Naive B cell (primary cell): ENCODE measurements at places on chromosomes 4 and X.

- H3K27ac ChIP-seq, result no peak overlapping the region
- no peak for DNase-seq
- H3K4me3 ChIP-seq, result no peak overlapping the region
- no peaks in the 10 kb centered on the region for H3K36me3 ChIP-seq
- H3K27me3 ChIP-seq, result no peaks in the 10 kb centered on the region
These were observed 40.9 kb downstream of the IL1RAPL1 start for GRCh38 chrX:28628120-28628519.

DNA sequence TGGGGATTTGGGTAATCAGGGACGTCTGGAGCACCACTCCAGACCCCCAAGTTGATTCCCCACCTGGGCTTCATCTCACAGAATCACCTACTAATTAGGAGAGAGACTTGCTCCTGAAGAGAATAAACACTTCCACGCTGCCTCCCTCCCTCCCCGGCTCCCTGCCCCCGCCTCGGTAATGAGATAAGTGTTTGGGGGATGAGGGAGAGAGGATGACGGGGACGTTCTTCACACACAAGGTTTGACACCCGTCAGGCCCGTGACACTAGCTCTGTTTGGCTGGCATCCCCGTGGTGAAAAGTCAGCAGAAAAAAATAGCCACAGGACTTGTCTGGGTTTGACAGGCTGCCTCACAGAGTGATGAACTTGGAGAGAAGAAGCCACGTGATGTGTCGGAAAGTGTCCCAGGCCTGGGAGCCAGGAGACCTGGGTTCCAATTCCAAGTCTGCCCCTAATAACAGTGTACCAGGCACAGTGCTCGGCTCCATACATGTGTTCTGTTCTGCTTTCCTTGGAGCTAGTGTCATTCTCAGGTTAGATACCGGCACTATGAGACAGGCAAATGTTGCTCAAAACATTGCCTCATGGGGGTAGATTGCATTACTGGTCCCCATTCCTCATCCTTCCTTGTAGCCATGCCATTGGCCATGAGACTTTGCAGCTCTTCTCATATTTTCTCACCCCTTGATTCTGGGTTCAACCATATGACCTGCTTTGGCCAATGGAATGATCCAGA lies 578.0 kb downstream of the BCOR start:
- no peak overlapping the region for H3K27ac ChIP-seq
- no peak for DNase-seq
- no peaks in the 10 kb centered on the region for H3K4me1 ChIP-seq
- H3K27me3 ChIP-seq, result peaks cover 6% of the 10 kb centered on the region
- H3K36me3 ChIP-seq, result no peaks in the 10 kb centered on the region

DNA sequence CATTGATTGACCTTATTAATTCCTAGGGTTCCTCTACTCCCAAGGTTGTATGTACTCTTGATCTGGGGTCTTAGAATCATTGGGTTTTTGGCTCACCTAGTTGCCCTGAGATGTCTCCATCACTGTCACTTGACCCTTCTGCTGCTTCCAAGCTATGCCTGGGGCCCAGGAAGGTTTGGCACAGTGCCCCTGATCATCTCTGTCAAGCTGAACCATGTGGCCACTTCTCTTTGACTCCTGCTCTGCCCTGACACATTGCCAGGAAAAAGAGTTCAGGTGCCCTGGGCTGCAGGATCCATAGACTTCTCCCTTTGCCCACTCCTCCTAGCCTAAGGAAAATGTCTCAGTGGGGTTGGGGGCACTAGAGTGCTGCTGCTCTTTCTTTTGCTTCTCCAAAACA lies 3.9 kb upstream of the CHST7 start:
- no peak overlapping the region for H3K27ac ChIP-seq
- H3K36me3 ChIP-seq, result no peaks in the 10 kb centered on the region
- H3K4me3 ChIP-seq, result no peak overlapping the region
- DNase-seq, result no peak
- H3K4me1 ChIP-seq, result peaks cover 16% of the 10 kb centered on the region

- H3K4me3 ChIP-seq, result peak overlapping the region; percentile 65
- peak overlapping the region; percentile 41 for H3K27ac ChIP-seq
- H3K36me3 ChIP-seq, result no peaks in the 10 kb centered on the region
- peaks cover 5% of the 10 kb centered on the region for H3K27me3 ChIP-seq
- no peak for DNase-seq
These were observed 807 bp downstream of the PGRMC1 start for GRCh38 chrX:119236623-119237561.

GRCh38 chr4:20313237-20314030 lies 61.7 kb downstream of the SLIT2 start:
- H3K4me3 ChIP-seq, result no peak overlapping the region
- H3K27me3 ChIP-seq, result no peaks in the 10 kb centered on the region
- no peaks in the 10 kb centered on the region for H3K4me1 ChIP-seq
- peak overlapping the region; percentile 69 for H3K27ac ChIP-seq
- no peak for DNase-seq

GRCh38 chr4:3512279-3512678 lies 19.9 kb downstream of the LRPAP1 start:
- no peaks in the 10 kb centered on the region for H3K27me3 ChIP-seq
- peak overlapping the region; percentile 57 for H3K27ac ChIP-seq
- peaks cover 2% of the 10 kb centered on the region for H3K4me1 ChIP-seq
- no peak overlapping the region for H3K4me3 ChIP-seq

DNA sequence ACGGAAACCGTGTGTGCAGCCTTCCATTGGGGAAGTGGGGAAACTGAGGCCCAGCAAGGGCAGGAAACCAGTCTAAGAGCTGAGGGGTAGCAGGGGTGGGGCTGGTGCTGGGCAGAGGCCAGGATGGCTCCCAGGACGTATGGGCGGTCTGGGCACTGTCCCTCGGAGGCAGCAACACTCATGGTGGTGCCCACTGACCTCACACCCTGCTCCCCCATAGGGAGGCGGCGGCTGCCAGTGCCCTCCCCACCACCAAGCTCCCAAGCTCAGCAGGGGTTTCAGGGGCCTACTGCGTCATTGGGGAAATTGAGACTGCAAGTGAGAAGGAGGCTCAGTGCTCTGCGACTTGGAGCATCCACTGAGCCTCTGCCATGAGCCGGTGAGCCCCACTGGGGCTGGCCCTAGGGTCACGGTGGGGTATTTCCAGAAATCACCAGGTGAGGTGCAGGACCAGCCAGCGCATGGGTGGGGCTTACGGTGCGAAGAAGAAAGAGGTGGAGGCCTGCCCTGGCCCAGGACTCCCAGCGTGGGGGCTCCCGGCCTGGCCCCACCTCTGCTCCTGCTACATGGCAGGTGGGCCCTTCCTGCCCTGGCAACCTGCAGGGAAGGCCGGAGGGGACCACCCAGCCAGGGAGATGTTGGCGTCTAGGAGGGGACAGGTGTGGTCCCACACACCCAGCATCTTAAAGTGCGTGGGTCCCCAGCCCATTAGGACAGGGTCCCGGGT lies 915 bp downstream of the MSANTD1 start:
- no peaks in the 10 kb centered on the region for H3K27me3 ChIP-seq
- no peak overlapping the region for H3K27ac ChIP-seq
- no peak overlapping the region for H3K4me3 ChIP-seq
- no peaks in the 10 kb centered on the region for H3K4me1 ChIP-seq
- H3K36me3 ChIP-seq, result no peaks in the 10 kb centered on the region

- no peak for DNase-seq
- no peaks in the 10 kb centered on the region for H3K4me1 ChIP-seq
- no peaks in the 10 kb centered on the region for H3K36me3 ChIP-seq
- H3K27ac ChIP-seq, result no peak overlapping the region
- H3K27me3 ChIP-seq, result no peaks in the 10 kb centered on the region
These were observed 12.8 kb downstream of the SLC6A14 start for GRCh38 chrX:116449156-116449555.

DNA sequence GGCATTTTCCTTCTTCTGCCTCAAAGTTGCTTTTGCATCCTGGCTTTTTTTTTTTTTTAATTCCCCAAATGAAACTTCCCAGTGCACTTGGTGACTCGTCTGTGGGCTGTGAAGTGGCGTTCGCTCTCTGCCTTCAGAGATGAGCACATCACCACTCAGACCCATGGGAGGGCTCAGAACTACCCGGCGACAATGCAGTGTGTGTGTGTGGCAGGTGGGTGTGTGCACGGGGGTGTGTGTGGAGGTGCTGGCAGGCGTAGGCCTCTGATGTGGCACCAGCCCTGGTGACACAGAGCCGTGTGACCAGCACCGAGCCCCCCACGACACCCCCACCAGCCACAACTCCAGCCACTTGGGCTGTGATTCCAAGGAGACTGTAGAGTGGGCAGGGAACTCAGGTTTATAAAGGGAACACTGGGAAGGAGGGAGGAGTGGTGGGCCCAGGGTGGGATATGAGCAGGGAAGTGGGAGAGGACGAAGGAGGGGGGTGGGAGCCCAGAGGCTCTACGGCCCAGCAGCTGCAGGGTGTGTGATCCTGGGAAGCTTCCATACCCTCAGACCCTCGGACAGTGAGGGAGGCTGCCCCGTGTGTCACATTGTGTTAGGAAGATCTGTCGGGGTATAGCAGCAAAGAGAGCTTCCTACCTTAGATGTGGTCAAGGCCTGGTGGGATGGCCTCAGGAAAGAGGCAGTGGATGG lies 6.0 kb upstream of the WFS1 start:
- H3K36me3 ChIP-seq, result no peaks in the 10 kb centered on the region
- DNase-seq, result no peak
- peaks cover 6% of the 10 kb centered on the region for H3K27me3 ChIP-seq

GRCh38 chr4:118281611-118282442 lies 71.0 kb downstream of the PRSS12 start:
- H3K36me3 ChIP-seq, result peaks cover 14% of the 10 kb centered on the region
- H3K4me1 ChIP-seq, result peaks cover 24% of the 10 kb centered on the region
- peak overlapping the region; percentile 80 for H3K27ac ChIP-seq
- no peak overlapping the region for H3K4me3 ChIP-seq

GRCh38 chrX:69298466-69299140 lies 133.3 kb upstream of the PJA1 start:
- no peak for DNase-seq
- peaks cover 3% of the 10 kb centered on the region for H3K4me1 ChIP-seq
- no peaks in the 10 kb centered on the region for H3K36me3 ChIP-seq
- H3K27ac ChIP-seq, result no peak overlapping the region
- no peak overlapping the region for H3K4me3 ChIP-seq
- peaks cover 3% of the 10 kb centered on the region for H3K27me3 ChIP-seq

DNA sequence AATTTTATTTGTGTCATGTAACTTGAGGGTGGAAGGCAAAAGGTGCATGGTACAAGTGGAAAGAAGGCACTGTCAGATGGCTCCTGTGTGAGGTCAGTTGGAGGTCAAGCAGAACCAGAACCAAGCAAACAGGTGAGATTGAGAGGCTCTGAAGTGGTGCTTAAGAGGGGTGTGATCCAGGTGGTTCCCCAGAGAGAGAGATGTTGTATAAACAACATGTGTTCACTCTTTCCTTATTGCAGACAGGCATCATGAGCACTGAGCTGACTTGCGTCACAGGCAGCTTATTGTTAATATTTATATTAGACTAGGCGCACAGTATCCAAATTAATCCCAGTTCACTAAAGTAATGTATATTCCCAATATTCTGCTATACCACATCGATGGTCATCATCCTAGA lies 56.8 kb downstream of the CXCL13 start:
- H3K27me3 ChIP-seq, result no peaks in the 10 kb centered on the region
- DNase-seq, result no peak
- H3K4me1 ChIP-seq, result no peaks in the 10 kb centered on the region
- peaks cover 5% of the 10 kb centered on the region for H3K36me3 ChIP-seq
- no peak overlapping the region for H3K27ac ChIP-seq

GRCh38 chr4:37157476-37158167 lies 86.9 kb upstream of the NWD2 start:
- no peak for DNase-seq
- H3K36me3 ChIP-seq, result no peaks in the 10 kb centered on the region
- H3K4me1 ChIP-seq, result no peaks in the 10 kb centered on the region
- no peaks in the 10 kb centered on the region for H3K27me3 ChIP-seq
- no peak overlapping the region for H3K4me3 ChIP-seq

- H3K36me3 ChIP-seq, result no peaks in the 10 kb centered on the region
- no peaks in the 10 kb centered on the region for H3K27me3 ChIP-seq
- no peak overlapping the region for H3K4me3 ChIP-seq
- no peak for DNase-seq
These were observed 684.0 kb upstream of the MAGEB2 start for GRCh38 chrX:29531336-29531735.

GRCh38 chrX:72050011-72050410 lies 81.7 kb downstream of the RTL5 start:
- H3K36me3 ChIP-seq, result no peaks in the 10 kb centered on the region
- no peak overlapping the region for H3K27ac ChIP-seq
- DNase-seq, result no peak
- H3K4me1 ChIP-seq, result peaks cover 3% of the 10 kb centered on the region

DNA sequence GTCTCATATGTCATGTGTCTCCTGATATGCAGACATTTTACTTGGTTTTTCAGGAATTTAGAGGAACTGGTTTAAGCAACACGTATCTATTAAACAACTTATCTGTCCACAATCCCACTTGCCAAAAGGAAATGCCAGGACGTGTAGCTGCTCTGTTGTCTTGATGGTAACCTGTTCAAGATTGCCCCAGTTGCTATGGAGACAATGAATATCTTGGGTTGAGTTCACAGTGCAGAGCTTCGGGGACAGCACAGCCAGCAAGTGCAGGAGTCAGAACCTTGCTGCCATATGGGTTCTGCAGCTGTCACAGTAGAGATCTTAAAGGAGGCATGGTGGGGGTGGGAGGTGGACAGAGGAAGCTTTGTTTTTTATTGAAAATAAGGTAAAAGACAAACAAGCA lies 28.7 kb upstream of the FAM9B start:
- no peak overlapping the region for H3K4me3 ChIP-seq
- H3K4me1 ChIP-seq, result no peaks in the 10 kb centered on the region
- H3K36me3 ChIP-seq, result no peaks in the 10 kb centered on the region
- DNase-seq, result no peak

DNA sequence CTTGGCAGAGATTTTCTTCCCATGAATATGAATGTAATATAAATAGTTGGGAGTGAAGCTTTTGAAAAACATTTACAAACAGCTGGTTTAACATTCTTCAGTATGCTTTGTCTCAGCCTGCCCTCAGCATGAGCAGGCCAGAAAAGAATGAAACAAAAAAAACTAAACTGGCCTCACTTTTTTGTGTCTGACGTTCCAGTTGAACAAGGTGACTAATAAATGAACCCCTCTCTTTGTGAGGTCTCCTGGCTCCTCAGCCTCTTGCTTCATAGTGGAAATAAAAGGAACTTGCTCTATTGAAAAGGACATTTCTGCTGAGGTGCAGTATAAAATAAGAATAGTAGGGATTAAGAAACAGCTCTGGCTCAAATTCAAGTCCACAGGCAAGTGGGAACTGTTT lies 9.4 kb downstream of the CHST7 start:
- H3K4me3 ChIP-seq, result no peak overlapping the region
- H3K27me3 ChIP-seq, result no peaks in the 10 kb centered on the region
- no peaks in the 10 kb centered on the region for H3K36me3 ChIP-seq
- no peak overlapping the region for H3K27ac ChIP-seq
- no peak for DNase-seq

GRCh38 chrX:136779346-136779781 lies 1.4 kb downstream of the ARHGEF6 start:
- DNase-seq, result peak; percentile 24
- H3K36me3 ChIP-seq, result no peaks in the 10 kb centered on the region
- H3K27ac ChIP-seq, result peak overlapping the region; percentile 92
- H3K4me3 ChIP-seq, result peak overlapping the region; percentile 93

- H3K36me3 ChIP-seq, result no peaks in the 10 kb centered on the region
- no peak overlapping the region for H3K27ac ChIP-seq
- no peaks in the 10 kb centered on the region for H3K4me1 ChIP-seq
- peaks cover 16% of the 10 kb centered on the region for H3K27me3 ChIP-seq
- no peak for DNase-seq
These were observed 107.4 kb upstream of the SLC4A4 start for GRCh38 chr4:71231129-71232055.

- H3K4me3 ChIP-seq, result no peak overlapping the region
- H3K27me3 ChIP-seq, result no peaks in the 10 kb centered on the region
- no peak overlapping the region for H3K27ac ChIP-seq
- no peak for DNase-seq
- H3K36me3 ChIP-seq, result no peaks in the 10 kb centered on the region
These were observed 803.6 kb downstream of the RAPGEF2 start for GRCh38 chr4:159906517-159906916.
